Stimulated activated CD8-positive, alpha-beta memory T cell treated with anti-CD3 and anti-CD28 coated beads, Interleukin-15, amount 100 ng/mL, for 1 hour (primary cell): ENCODE measurements at places on chromosomes 3 and 15.
A peak's percentile ranks its signal among the peaks of the same experiment; 100 is the strongest.

GRCh38 chr3:142940000-142940399 lies 23.5 kb downstream of the PAQR9 start:
- DNase-seq: no peak

DNA sequence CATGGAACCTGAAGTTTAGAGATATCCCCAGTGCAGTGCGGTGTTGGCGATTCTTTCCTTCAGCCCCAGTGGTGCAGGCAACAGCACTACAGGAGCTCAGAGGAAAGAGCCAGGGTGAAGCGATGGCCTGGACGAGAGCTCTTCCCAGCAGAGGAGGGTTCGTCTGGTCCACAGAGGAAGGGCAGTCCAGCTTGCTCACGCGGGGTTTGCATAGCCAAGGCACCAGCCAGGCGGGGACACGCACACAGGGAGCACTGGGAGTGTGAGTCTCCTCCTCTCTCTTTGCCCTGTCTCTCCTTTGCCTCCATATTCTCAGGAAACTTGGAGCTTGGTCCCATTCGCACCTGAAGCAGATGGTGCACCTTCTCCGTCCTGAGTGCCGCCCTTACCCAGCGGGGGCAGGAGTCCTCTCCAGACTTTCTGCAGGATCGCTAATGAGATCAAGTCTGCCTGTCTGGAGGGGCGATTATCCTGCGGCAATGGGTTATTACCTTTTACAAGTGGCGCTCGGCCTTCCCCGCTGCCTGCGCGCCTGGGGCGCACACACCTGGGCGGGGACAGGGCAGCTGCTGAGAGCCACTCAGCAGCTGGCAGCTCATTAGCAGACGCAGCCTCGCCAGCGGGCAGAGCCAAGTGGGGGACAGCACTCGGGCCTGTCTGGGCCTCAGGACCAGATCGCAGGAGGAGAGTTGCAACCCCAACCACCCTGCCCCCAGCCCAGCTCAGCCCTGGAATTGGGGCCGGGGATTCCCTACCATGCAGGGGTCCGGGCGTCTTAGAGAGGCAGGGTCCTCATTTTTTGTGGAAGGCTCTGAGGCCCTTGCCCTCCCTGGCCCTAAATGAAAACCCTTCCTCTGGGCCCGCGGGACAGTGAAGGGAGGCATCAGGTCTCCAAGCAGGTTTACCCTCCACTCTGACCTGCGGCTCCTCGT lies 119.0 kb upstream of the MEF2A start:
- DNase-seq: no peak

GRCh38 chr3:158085931-158086330 lies 20.3 kb downstream of the SHOX2 start:
- no peak for DNase-seq

GRCh38 chr3:150748684-150749047 lies 14.3 kb downstream of the SIAH2 start:
- DNase-seq: no peak

DNA sequence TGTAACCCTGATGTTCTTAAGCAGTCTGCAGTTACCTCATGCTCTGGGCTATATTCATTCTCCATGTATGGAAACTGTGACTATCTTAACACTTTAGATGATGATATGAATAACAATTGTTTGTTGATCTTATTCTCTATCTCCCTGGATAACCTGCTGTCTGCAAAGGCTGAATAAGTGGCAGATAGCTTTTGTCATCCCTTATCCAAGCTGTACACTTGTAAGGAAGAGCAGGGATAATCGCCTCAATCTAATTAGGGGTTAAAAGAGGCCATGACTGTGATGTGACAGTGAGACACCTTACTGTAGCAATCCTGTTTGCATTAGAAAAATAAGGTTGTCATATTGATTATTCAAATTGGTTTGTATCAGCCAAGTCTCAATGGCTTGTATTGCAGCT lies 123.9 kb downstream of the RSRC1 start:
- no peak for DNase-seq

DNA sequence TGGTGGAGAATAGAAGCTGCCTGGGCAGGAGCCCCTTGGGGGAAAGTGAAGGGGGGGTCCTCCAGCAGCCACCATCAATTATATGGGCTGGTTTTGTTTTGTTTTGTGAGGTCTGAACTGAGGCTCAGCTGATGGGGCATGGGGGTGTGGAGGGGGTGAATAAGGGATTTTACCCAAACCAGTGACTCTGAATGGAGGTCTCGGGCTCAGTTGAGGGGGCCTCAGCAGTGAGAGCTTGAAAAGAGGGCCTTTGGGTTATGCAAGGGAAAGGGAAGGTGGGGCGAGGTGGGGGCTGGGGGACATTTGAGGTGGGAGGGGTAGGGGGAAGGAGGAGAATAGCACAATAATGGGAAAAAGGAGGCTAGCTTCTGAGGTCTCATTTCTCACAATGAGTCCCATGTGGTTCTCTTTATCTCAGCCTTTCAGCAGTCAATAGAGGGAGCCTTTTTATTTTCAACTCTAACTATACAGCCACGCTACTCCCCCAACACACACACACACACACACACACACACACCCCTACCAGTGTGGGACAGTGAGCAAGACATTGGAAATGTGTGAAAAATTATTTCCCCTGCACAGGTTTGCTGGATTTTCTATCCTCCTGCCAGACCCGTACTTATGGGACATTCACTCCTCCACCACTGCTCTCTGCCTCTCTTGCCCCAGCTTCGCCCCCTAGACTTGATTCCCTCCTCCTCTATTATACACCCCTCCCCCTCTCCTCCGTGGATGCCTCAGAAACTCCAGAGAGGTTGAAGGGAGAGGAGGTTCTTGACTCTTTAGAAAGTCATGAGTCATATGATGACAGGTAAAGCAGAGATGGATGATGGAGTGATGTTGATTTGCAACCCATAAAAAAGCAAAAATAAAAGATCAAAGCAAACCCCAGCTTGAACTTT lies 96.0 kb downstream of the GTPBP8 start:
- no peak for DNase-seq

GRCh38 chr15:86855307-86856291 lies 775.9 kb downstream of the AGBL1 start:
- DNase-seq: no peak

DNA sequence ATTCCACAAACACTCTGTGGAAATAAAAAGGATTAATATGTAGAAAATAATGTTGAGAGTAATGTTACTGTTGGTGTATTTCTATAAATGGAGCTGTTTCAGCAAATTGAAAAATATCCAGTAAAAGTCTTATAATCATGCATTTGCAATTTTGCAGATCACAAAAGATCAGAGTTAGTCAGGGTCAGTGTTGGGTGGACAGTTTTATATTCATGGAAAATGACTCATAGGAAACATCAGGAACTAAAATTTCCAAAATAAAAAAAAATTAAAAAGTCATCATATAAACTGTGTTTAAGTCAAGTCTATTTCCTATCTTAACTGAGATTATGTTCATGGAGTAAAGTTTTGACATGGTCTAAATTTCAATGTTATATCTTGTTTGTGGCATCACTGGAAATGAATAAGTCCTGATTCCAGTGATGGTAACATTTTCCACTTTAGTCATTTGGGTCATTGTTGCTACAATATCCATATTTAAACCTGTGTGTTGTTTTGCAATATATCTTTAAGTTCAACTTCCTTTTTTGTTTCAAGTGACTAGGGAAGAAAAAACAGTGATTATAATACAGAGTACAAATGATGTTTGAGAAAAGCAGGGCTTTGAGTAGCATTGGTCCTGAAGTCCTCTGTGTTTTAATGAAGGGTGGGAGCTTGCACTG lies 37.8 kb downstream of the MITF start:
- no peak for DNase-seq

DNA sequence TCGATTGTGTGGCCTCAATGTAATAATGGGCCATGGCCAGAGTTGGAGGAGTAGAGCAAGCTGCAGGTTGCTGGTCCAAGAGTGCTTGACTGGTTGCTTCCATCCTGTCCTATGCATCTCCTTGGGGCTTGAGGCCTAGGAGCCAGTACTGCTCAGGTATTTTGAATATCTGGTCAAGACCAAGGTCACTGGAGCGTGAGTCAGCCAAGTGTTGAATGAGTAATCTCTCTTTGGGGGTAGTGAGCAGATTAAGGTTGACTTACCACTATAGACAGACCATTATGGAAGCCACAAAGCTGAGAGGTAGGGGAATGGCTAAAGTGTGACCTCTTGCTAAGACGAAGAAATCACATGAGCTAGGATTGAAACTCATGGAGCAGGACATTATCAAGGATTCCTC lies 9.4 kb upstream of the PARP6 start:
- no peak for DNase-seq

GRCh38 chr3:45041666-45042065 lies 15.6 kb downstream of the CLEC3B start:
- DNase-seq: no peak

- no peak for DNase-seq
Observed at GRCh38 chr3:85821130-85821756, 862.5 kb downstream of the CADM2 start.

GRCh38 chr15:90953947-90954711 lies 555 bp upstream of the RCCD1 start:
- no peak for DNase-seq

- DNase-seq: no peak
Observed at GRCh38 chr15:92430069-92430440, 36.4 kb downstream of the ST8SIA2 start.

GRCh38 chr3:12751571-12751970 lies 7.5 kb downstream of the TMEM40 start:
- DNase-seq: no peak

- no peak for DNase-seq
Observed at GRCh38 chr3:14823910-14824629, 5.3 kb downstream of the FGD5 start.

GRCh38 chr3:56887402-56888025 lies 85.8 kb upstream of the ARHGEF3 start:
- no peak for DNase-seq

GRCh38 chr3:60594025-60594424 lies 657.2 kb downstream of the FHIT start:
- no peak for DNase-seq

GRCh38 chr15:50261981-50262380 lies 3.5 kb downstream of the HDC start:
- DNase-seq: no peak

GRCh38 chr15:73483053-73483452 lies 40.1 kb downstream of the REC114 start:
- DNase-seq: no peak

GRCh38 chr3:42541079-42541478 lies 38.6 kb downstream of the VIPR1 start:
- DNase-seq: no peak

GRCh38 chr3:128322030-128323022 lies 144.4 kb downstream of the DNAJB8 start:
- DNase-seq: peak; percentile 34

DNA sequence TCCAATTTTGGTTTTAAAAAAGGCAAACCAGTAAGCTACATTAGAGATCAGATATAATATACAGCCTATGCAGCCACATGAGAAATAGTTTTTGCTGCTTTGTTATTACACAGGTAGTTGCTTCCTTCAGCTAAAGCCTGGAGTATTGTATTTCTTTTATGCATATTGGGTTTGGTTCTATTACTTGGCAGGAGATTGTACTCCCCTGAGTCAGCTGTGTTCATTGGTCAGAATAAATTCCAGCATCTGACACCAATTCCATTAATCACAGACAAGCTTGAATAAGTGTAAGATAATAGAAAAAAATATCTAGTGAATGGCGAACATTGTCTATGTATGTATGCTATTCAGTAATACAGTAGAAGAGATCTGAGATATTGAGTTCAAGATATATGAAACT lies 26.1 kb upstream of the ZCWPW2 start:
- no peak for DNase-seq

GRCh38 chr3:195175076-195175475 lies 95.9 kb downstream of the XXYLT1 start:
- DNase-seq: no peak

DNA sequence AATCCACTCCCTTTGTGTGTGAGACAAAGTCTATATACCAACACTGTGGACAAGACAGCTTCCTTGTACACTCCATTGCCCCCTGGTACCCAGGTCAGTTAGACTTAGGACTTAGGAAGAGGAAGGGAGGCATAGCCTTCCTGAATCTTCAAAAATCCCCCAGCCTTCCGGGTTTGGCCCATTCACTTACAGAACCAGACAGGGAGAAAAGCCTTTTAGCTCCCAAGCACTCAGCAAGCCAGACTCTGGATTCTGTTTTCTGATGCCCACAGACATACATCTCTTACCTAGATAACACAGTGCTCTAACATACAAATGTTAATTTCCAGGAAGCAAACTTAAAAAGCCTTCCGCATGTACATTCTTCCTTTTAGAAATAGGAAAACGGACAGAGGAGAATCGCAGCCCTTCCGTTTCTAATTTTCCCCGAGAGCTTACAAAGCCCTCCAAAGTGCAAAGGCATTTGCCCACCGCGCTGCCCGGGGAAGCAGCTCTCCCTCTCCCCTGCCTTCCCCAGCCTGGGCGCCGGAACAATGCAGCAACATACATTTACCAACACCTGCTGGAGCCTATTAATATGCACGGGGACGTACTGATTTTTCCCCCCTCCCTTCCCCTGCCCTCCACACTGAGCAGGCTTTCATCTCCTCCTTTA lies 442.0 kb downstream of the MAGI1 start:
- no peak for DNase-seq

GRCh38 chr15:73293773-73294172 lies 75.0 kb downstream of the HCN4 start:
- DNase-seq: no peak

DNA sequence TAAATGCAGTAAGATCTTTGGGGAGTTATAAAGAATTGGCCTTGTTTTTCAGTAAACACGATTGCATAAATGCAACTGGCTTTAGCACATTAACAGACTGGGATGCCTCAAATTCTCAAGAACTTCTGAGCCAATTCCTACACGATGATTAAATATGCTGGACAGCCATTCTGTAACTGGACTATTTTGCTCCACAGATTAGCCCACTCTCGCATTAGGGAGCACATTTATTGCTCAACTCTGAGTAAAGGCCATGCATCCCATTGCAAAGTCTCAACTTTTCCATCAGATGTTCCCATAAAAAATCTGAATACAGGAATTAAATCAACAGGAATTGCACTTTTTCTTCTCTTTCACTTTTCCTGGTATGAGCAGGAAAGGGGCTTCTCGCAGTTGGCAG lies 66.7 kb upstream of the PRICKLE2 start:
- no peak for DNase-seq

GRCh38 chr15:42233107-42233506 lies 25.0 kb upstream of the VPS39 start:
- DNase-seq: no peak
